SW480 (cell line): ENCODE measurements at places on chromosomes 1 and 21.
A peak's percentile ranks its signal among the peaks of the same experiment; 100 is the strongest.

GRCh38 chr1:20496241-20496661 lies 10.2 kb upstream of the CAMK2N1 start:
- DNase-seq = peak; percentile 98

GRCh38 chr21:37207441-37208009 lies 59.6 kb downstream of the VPS26C start:
- DNase-seq = peak; percentile 99

- peak; percentile 22 for DNase-seq
Measured at GRCh38 chr1:67429011-67429527, 1.1 kb downstream of the SERBP1 start.

GRCh38 chr21:17828223-17828622 lies 9.1 kb upstream of the C21orf91 start:
- no peak for DNase-seq

DNA sequence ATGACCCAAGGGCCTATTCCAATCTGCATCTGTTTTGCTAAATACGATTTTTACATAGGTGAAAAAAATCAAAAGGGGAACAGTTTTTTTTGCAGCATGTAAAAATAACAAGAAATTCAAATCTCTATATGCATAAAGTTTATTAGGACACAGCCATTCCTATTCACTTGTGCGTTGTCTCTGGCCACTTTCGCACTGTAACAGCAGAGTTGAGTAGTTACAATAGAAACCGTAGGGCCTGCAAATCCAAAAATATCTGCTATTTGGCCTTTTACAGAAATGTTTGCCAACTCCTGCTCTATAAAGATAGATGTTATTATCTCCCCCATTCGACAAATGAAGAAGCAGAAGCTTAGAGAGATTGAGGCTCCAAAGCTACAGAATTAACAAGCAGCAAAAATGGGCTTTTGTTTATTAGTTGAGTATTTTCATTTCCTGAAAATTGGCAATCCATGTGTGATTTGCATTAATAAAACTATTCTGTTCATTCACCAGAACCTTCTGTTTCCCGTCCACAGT lies 5.5 kb downstream of the DYNLT5 start:
- DNase-seq = no peak

DNA sequence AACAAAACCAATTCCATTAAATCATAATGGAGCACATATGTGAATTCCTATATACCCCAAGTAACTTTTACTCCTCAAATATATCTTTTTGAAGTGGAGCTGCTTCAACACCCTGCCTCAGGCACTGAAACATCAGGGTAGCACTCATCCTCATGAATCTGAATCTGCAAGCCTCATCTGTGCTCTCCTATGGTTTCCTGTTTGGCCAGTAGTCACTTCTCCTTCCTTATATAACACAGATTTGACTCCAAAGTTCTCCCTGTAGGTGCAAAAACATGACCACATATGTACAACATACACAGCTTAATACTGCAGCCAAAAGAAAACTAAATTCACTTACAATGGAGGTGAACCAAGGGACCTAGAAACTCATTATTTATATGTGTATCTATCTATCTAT lies 7.2 kb downstream of the TRIT1 start:
- no peak for DNase-seq

DNA sequence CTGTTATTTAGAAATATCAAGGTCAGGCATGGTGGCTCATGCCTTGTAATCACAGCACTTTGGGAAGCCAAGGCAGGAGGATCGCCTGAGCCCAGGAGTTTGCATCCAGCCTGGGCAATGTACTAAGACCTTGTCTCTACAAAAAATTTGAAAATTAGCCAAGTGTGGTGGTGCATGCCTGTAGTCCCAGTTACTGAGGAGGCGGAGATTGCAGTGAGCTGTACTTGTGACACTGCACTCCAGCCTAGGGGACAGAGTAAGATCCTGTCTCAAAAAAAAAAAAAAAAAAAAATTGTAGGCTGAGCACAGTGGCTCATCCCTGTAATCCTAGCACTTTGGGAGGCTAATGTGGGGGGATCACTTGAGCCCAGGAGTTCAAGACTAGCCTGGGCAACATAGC lies 45.3 kb downstream of the PIK3CD start:
- DNase-seq = no peak

GRCh38 chr21:42384989-42385388 lies 10.9 kb downstream of the TMPRSS3 start:
- DNase-seq = peak; percentile 70

- no peak for DNase-seq
Measured at GRCh38 chr1:110727246-110727645, 52.5 kb upstream of the KCNA3 start.

DNA sequence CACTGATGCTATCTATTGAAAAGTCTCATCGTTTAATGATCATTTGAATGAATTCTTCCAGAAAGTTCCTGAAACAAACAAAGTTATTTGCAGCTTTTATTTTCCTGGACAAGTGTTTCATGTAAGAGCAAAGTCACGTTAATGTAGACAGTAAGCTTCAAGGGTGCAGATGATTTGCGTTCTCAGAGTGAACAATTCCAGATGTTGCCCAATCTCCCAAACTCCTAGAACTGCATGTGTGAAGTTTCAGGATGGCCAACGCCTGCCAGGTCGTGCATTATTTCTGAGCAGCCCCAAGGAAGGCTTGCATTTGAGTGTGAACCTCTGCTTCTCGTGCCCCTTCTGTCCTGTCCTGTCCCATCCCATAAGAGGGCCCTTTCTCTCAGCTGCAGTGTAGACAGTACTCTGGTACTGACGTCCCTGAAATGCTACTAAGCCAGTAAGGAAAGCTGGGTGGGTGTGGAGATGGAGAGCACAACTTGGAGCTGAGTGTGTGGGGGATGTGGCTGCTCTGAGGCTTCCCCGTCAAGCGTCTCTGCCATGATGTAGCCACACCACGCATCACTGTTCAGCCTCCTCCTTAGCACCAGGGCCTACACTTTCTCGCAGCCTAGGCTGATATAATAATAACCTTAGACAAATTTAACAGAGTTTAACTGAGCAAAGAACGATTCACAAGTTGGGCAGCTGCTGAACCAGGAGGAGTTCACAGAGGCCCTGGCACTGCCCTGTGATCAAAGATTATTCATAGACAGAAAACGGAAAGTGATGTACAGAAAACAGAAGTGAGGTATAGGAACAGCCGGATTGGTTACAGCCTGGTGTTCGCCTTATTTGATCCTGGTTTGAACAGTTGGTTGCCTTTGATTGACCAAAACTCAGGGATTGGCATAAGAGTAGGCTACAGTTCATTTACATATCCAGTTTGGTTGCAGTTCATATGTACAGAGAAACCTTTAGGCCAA lies 50.4 kb downstream of the RHOU start:
- no peak for DNase-seq

DNA sequence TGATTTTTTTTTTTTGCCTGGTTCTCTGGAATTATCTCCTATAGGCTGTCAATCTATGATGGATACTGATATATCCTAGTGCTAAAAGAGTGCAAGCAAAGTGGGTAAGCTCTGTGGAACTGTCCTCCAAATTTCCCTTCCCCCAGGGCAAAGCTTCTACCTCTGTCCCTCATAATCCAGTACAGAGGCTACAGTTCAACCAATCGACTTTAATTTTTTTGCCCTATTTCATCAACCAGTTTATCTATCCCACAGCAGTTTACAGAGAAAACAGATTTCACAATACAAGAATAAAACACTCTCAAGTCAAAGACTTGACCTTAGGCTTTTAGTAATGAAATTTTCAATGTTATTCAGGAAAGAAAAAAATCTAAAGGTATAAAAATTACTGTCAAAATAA lies 13.9 kb downstream of the PUM1 start:
- DNase-seq = no peak

DNA sequence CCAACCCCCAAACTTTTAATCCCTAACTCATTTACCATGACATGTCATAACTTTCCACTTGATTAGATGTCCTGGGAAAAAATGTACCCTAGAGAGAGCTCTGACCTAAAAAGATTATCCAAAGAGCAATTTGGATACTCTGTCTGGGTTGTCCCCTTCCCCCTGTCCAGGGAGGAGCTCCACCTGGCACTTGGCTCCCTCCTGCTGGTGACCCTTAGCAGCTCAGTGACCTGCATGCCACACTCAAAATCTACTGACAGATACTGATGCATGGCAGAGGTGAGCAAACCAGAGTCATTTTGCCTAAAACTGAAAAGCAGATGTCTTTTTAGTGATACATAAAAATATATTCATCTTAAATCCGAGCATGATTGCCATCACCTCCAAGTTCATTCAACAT lies 442.3 kb upstream of the CHRM3 start:
- no peak for DNase-seq

GRCh38 chr1:238143038-238143437 lies 252.3 kb upstream of the ZP4 start:
- DNase-seq = no peak

- DNase-seq = no peak
Measured at GRCh38 chr1:160935527-160936258, 18.9 kb downstream of the ITLN2 start.

- DNase-seq = no peak
Measured at GRCh38 chr1:174413632-174414031, 34.1 kb upstream of the GPR52 start.

DNA sequence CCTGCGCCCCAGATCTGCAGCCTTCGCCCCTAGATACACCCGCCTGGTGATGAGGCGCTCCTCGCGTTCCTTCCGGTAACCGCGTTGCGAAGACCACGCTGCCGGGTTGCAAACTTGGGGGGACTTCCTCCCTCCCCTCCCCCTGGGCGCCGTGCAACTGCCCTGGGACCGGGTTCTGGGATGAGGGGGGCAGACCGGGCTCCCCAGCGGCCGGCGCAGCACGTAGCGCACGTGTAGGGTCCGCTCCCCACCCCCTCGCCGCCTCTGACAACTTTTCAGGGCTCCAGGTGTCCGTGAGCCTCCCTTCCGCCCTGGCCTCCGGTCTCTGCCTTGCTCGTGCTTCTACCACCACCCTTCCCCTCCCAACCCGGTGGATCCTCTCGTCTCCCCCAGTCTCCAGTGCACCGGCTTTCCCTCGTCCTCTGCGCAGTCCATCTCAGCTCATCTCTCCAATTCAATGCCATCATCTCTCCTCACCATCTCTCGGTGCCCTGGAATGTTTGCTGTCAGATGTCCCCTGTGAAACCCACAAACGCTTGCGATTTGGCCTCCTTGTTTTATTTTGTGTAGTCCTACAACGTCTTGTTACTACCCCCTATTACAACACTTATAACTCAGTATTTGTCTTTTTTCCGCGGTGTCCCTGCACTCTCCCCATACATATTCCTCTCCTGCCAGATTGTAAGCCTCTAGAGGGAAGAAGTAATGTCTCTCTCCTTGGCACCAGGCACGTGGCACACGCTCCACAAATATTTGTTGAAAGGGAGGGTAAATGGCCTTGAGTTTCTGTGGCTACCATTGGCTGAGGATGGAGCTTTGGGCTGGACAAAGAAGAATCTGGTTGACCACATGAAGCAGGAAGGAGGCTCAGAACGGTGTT lies 782 bp downstream of the PCAT6 start:
- DNase-seq = no peak

GRCh38 chr1:247336390-247336789 lies 4.7 kb upstream of the ZNF496 start:
- DNase-seq = no peak

DNA sequence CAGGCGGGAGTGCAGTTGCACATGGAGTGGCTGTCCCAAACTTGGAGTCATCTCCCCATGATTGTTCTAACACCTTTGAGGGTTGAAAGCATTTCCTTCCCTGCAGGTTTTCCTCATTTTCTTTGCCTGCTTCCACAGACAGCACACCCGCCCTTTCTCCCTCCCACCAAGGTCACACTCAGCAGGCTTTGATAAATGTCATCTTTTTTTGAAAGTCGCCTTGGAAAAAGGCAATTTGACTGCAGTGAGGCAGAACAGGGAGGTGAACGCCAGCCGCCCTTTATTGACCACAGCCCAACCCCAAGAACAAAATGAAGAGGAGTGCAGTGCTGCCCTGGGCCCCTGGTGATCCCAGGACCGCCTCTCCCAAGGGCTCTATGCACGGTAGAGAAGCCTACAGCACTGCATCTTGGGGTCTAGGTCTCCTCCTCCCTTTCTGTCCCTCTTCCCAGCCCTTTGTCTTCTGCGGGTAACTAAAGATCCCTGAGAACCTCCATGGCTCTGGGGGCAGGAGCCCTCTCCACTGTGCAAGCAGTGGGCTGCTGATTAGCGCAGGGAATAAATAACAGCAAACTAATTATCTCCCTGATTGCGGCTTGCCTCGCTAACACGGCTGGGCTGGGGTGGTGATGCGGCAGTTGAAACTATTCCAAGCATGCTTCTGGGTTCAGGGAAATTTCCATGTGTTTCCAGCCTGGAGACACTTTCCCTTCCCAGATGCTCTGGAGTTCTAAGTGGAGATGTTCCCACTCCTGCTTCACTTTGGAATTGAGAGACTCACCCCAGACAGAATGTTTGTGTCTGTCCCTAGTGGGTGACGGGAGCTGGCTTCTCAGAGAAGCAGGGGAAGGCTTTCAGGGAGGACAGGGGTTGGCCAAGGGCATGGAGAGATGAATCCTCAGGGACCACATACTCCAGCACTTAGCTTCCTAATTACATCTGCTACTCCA lies 11.8 kb upstream of the AMIGO1 start:
- no peak for DNase-seq

- DNase-seq = no peak
Measured at GRCh38 chr1:235928197-235928596, 61.5 kb upstream of the LYST start.

- no peak for DNase-seq
Measured at GRCh38 chr1:39574646-39575045, 1.9 kb downstream of the PABPC4 start.

DNA sequence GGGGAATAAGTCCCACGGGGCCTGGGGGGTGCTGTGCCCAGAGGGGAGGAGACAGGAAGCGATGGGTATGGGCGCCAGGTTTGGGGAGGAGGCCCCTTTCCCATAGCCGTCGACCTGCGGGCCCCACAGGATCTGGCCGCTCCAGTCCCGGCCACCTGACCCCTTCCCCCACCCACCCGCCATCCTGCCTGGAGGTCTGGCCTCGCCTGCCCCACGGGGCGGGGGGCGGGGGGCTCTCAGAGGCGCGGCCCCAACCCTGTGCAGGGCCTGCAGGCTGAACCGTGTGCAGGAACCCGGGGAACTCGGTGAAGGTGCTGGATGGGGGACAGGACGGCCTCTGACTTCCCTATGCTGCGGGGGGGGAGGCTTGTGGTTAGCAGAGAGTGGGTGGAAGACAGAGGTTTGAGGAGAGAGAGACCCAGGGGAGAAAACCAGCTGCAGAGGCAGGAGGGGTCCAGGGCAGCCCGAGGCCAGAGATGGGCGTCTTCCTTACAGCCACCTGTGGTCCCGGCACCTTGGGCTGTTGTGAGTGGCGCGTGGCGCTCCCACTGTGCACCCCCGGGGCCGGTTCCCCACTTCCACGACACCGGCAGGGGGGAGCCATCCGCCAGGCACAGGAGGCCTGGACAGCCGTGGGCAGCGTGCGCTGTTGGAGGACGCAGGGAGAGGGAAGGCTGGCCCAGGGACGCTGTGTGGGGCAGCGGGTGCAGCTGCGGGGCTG lies 2.5 kb upstream of the TNFRSF18 start:
- DNase-seq = no peak

- DNase-seq = no peak
Measured at GRCh38 chr1:41735631-41736260, 183.0 kb downstream of the HIVEP3 start.
